ENCODE measurements at places on chromosomes 2 and 18. TPM values are rescaled to one million over a fixed set of nuclear protein-coding genes. Genes with fewer than 3 reads are reported as not detected.

SERPINB3 gene
- not detected for total RNA-seq

MAL gene
- total RNA-seq, result not detected

FER1L5 gene
- not detected for total RNA-seq

HOXD3 gene
- 6.5 TPM for total RNA-seq

WNT6 gene
- not detected for total RNA-seq

DOK6 gene
- under 0.01 TPM for total RNA-seq

C2orf80 gene
- total RNA-seq, result not detected

RABL2A gene
- 4.8 TPM for total RNA-seq

MRPS9 gene
- 16.3 TPM for total RNA-seq

TEX44 gene
- total RNA-seq, result not detected

IL37 gene
- not detected for total RNA-seq

FBXO41 gene
- total RNA-seq, result 0.22 TPM

FOXD4L1 gene
- total RNA-seq, result under 0.01 TPM

SIX2 gene
- total RNA-seq, result not detected

TNFAIP6 gene
- total RNA-seq, result 0.22 TPM

SLC4A5 gene
- total RNA-seq, result 0.20 TPM

BMP10 gene
- not detected for total RNA-seq

CFAP65 gene
- total RNA-seq, result not detected

Data from lung microvascular endothelial cell (primary cell).